ENCODE measurements at places on chromosomes 1 and 21.

GRCh38 chr21:26842974-26843932 is 2.0 kb downstream of the ADAMTS1 start:
- peak; percentile 83 for DNase-seq

DNA sequence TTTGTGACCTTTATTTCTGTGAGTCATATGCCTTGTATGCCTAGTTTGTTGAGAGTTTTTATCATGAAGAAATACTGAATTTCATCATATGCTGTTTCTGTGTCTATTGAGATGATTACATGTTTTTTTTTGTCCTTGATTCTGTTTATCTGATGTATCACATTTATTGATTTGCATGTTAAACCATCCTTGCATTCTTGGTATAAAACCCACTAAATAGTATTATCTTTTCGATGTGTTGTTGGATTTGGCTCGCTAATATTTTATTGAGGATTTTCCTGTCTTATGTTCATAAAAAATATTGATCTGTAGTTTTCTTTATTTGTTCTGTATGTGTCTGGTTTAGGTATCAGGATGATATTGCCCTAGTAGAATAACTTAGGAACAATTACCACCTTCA is 164.7 kb upstream of the CHRM3 start:
- no peak for DNase-seq

DNA sequence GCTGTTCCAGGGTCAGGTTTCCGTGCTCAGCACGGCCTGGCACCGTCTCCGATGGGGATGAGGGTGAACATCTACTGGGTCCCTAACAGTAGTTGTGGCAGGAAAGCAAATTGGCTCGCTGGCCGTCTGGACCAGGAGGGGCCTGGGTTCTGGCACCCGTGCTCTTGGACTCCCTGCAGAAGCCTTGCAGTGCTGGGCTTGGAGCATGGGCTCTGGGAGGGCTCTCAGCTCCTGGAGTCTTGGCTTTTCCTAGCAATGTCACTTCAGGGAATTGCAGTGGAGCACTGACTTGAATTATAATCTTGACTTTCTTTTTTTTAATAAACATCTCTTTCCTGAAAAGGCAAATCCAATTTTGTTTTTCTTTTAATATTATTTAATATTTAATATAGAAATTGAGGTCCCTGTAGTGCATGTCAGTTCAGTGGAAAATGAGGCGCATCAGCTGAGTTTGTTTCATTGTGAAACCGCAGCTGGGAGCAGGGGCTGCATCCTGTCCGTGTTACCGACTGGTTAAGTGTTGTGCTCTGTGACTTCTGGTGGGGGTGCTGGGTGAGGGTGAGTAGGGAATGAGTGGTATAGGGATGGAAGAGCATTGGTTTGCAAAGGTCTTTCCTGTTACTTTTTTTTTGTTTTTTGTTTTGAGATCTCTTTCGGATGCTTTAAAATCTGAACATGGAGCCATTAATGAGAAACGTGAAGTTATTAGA is 64.1 kb downstream of the PEX14 start:
- no peak for DNase-seq

DNA sequence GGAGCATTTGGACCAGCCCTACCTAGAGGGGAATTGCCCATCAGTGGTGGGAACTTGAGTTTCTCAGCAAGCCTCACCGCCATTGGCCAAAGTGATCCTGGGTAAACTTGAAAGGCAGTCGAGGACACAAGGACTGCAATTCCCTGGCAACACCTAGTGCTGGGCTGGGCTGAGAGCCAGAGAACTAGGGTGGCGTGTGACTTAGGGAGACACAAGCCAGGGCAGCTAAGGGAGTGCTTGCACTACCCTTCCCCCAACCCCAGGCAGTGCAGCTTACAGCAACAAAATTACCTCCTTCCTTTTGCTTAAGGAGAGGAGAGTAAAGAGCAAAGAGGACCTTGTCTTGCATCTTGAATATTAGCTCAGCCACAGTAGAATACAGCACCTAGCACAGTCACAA is 176.9 kb upstream of the PRMT6 start:
- DNase-seq: peak; percentile 3

DNA sequence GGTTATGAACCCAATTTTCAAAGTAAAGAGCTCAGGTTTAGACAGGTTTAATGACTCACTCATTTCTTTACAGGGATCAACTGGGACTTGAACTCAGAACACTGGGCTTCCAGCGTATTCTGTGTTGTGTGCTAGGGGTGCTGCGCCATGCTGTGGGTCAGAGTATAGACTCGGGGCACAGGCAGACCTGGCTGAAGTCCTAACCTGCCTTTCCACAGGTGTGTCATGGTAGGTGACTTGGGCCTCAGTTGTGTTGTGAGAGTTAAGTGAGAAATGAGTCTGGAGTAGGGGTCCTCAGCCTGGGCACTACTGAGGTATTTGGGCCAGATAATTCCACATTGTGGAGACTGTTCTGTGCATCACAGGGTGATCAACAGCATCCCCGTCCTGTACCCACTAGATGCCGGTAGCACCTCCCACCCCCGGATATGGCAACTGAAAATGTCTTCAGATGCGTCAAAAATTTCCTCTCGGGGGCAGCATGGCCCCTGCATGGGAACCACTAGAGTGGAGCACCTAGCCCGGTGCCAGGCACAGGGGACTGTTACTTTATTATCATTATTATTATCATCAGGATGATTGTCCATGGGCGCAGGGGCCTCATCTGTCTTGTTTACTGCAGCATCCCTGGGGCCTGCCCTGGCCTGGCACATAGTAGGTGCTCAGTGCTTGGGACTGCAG is 575.5 kb downstream of the PTPRU start:
- DNase-seq: no peak

All from GM23338 (cell line).